ENCODE measurements at places on chromosomes 2 and 18.
A peak's percentile ranks its signal among the peaks of the same experiment; 100 is the strongest.

DNA sequence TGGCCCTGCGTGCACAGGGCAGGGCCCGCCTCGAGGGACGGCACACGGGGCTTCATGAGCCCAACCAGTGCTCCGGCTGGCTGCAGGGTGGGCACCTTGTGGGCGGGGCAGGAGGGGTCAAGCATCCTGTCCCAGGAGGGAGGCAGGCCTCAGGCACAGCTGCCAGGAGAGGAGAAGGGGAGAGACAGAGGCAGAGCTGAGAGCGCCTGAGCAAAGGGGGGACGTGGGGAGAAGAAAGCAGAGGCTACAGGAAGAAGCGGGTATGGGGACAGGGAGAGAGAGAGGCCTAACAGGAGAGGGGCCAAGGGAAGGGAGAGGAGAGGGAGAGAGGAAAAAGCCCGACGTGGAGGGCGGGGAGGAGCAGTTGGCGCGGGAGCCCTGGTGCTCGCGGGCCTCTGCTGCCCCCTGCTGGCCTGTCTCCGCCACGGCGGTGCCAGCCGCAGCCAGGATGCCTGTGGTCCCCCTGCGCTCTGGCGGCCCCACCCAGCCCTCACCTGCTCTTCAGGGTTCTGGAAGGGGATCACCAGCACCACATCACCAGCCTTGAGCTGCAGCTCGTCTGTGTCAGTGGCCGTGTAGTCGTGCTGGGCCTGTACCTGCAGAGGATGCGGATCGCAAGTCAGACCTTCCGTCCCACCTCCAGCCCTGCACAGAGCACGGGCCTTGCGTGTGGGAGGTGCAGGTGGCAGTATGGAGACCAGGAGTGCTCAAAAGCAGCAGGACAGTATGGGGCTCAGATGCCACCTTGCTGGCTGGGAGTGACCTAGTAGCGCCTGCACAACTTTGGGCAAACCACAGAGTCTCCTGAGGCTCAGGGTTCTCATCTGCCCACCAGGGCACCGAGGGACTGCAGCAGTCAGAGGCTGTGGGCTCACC is 56.8 kb downstream of the BIN1 start:
- DNase-seq: peak; percentile 85

GRCh38 chr2:101328474-101329007 is 20.0 kb upstream of the RNF149 start:
- DNase-seq: no peak

GRCh38 chr2:64789466-64790320 is 136.0 kb upstream of the SERTAD2 start:
- DNase-seq: no peak

- peak; percentile 68 for DNase-seq
Measured at GRCh38 chr2:110115291-110116032, at the start of gene MALL. MALL (minus strand) TSS chr2:110115822; CDS start chr2:110115792, 30 bp downstream.

DNA sequence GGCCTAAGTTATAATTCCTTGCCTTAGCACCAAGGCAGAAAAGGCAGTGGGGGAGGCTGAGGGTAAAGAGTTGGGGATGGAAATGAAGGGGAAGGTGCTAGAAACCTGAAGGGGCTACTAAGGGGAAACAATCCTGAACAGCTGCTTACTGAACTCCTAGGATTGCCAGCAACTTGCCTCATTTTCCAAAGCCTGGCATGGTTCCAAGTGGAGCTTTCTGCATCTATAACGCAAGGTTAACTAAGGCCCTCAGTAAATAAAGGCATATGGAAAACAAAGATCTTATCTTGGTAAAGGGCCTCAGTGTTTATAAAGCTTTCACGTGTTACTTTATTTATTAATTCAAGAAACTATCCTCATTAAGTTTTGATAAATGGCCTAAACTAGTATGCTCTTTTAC is 10.9 kb downstream of the MEP1B start:
- DNase-seq: no peak

- DNase-seq: no peak
Measured at GRCh38 chr2:216721141-216721540, 25.8 kb upstream of the IGFBP5 start.

GRCh38 chr2:48852938-48853337 is 97.4 kb upstream of the LHCGR start:
- no peak for DNase-seq

- no peak for DNase-seq
Measured at GRCh38 chr2:3377279-3377611, 373 bp downstream of the EIPR1 start.

DNA sequence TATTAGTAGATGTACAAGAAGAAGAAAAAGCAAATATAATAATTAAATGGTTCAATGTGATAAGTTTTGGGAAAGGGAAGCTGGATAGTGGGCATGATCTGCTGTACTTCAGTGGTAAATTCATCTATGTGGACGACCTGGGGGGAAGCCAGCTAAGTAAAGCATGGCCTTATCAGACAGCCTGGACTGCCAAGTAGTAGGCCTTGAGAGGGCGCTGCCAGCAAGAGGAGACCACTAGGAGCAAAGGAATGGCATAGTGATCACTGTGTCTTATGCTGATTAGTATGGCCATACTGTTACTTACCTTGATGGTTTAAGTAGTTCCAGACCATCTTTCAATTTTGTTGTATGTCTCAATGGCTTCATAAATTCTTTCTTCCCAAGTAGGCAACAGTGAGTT is 287.6 kb downstream of the SETBP1 start:
- no peak for DNase-seq

- DNase-seq: peak; percentile 92
Measured at GRCh38 chr2:152335016-152335725, at the start of gene FMNL2. FMNL2 (plus strand) TSS chr2:152335174.

DNA sequence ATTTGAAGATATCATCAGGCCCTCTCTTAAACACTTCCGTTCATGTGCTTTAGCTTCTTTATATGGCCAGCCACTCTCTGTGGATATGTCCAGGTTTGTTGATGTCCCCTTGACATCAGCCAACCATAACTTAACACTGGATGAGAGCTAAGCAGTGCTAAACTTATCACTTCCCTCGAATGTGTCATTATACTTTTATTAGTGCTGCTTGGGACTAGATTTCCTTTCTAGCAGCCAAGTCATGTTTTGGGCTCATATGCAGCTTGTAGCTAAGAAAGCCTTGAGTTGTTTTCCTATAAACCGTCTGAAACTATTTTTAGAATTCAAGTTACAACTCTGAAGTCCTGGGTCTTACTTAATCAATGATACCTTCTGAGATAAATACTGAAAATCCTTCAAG is 144.8 kb upstream of the TNP1 start:
- DNase-seq: no peak

DNA sequence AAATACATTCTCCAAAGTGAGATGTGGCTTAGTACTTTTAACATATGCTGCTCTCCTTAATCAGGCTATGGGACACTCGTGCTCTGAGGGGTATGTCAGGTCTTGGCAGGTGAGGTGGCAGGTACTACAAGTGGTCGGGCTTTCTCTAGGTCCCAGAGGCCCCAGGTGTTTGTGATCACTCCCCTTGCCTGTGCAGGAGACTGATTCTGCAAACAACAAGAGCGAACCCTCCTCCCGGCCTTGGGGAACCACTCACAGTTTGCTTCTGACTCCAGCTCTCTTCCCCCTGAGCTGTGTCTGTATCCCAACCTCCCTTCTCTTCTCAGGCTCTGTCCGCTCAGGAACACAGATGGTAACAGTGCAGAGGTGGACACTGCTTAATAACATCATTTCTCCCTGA is 48.1 kb downstream of the ATOH8 start:
- no peak for DNase-seq

DNA sequence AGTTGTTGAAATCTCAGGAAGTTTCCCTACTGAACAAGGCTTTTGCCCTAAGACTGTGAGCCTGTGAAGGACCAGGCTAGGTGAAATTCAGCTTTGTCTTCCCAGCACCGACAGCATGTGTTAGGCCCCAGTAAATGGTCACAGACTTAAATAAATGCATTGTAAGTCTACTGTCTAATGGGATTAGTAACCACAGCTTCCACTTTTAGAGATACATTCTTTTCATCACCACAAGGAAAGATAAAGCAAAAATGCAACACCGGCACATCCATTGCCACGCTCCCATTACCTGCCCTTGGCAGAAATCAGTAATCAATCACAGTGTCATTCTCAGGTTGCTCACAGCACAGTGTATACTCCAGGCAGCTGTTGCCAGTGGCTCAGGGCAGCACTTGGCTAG is 59.3 kb downstream of the CRACDL start:
- no peak for DNase-seq

- no peak for DNase-seq
Measured at GRCh38 chr2:241177526-241178334, 10.7 kb upstream of the ANO7 start.

- DNase-seq: no peak
Measured at GRCh38 chr2:139201516-139201915, 421.3 kb upstream of the NXPH2 start.

- DNase-seq: no peak
Measured at GRCh38 chr2:68295516-68295915, 24.2 kb downstream of the CNRIP1 start.

- DNase-seq: no peak
Measured at GRCh38 chr2:170030040-170030439, 147.9 kb upstream of the MYO3B start.

DNA sequence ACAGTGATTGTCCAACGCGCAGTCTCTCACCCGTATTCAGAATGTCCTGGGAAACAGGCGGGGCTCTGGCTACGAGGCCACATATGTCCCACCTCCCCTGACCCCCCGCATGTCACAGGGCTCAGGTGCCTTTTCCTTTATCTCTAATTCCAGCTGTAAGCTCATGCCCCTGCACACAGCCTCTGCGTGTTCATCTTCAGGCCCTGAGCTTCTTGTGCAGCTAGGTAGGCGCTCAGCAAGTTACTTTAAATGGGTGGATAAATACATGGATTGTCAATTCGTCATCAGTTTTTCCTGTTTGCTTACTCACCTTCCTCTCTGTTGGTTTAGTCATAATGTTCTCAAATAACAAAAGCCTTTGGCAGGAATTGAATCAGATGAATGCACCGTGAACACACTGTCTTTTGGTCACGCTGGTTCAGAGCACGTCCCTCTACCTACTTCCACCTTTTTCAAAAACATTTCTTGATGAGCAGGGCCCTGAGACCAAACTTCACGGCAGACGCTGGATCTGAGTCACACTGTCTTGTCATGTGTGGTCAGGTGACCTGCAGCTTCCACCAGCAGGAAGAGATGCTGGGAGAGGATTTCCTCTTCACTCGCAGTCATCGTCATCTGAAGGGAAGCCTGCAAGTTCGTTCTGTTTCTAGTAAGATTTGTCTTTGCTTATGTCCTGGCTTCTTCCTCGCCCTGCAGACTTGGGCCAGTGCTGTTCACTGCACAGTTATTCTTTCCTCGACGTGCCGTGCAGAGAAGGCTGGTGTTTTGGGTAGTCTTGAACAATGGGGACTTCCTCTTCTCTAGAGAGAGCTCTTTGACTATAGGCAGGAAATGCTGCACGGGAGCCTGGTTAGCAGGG is 138.1 kb downstream of the PTGR3 start:
- DNase-seq: no peak

DNA sequence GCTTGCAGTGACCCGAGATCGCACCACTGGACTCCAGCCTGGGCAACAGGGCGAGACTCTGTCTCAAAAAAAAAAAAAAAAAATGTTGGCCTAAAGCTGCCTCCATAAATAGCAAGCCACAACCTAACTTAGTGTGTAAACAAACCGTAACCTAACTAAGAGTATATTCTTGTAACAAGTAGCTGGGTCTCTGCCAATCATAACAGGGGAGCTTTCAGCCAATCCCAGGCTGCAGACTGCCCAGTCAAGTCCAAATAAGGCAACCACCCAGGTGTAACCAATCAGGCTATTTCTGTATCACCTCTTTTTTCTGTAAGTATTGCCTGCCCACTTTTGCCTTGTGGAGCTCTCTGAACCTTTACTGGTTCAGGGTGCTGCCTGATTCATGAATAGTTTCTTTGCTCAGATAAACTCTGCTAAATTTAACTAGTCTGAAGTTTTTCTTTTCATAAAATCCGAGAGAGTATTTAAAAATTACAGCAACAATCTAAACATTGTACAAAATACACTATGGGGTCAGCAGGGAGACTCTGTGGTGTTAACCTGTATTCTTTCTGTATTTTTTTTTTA is 4.5 kb downstream of the PSTPIP2 start:
- no peak for DNase-seq

DNA sequence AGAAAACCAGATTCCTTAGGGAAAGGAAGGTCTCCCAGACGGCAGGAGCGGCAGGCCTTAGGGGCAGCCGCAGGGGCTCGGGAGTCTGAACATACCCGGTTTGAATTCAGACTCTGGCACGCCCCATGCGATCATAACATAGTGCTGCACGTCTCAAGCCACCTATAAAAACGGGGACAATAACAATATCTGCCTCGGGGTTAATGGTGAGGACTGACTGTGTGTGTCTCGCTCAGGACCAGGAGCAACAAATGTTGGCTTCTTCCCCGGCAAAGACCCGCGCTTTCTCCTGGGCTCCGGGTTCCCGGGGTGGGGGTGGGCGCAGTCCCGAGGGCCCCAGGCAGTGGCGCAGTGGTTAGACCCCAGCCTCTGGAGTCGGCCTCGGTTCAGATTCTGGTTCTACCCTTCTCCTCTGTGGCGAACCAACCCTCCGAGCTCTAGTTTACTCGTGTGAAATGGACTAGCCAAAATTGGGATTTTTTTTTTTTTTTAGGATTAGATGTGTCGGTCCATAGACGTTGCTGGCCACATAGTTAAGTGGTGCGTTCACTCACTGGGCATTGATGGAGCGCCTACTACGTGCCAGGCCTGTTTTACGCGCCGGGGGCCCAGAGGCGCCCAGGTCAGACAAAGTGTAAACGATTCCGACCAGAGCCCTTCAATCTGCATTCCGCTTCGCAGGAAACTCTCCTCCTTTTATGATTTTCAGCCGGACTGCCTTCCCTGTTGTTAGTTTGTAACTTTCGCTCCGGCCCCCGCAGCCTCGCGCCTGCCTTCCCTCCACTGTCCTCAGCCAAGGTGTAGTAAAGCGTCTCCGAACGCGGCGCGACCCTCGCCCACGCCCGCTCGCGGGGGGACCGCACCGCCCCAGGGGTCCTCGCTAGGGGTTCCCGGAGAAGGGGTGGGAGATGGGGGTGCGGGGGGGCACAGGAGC is 820 bp upstream of the SH3BP4 start:
- peak; percentile 64 for DNase-seq

- DNase-seq: no peak
Measured at GRCh38 chr2:51065276-51065675, 33.3 kb upstream of the NRXN1 start.

- no peak for DNase-seq
Measured at GRCh38 chr2:170271340-170271739, 93.4 kb downstream of the MYO3B start.

DNA sequence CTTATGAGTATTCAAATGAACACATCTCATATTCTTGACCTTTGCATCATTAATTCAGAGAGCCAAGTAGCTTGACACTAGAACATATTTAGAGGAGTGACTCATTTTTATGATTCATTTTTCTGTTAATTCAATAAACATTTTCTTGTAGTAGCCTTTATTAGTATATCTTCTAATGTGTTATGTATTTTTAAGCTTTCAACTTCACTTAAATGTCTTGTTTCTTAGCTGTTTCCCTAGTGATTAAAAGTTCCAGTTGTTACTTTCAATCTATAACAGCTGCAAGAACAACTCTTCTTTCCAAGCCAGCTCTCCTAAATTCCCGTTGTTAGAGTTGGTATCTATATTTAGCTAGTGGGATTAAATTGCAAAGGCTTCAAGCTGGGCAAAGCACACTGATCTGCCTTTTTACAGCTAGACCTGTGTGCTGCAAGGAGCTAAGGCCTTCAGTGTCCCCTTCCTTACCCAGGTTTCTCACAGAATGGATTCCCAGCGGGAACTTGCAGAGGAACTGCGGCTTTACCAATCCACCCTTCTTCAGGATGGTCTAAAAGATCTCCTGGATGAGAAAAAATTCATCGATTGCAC is at the start of gene KLHL41:
KLHL41 (plus strand) TSS at position 405 of the 588 bp plus-strand sequence; CDS start at position 482, 77 bp downstream.
- no peak for DNase-seq
